ENCODE measurements at places on chromosomes 12 and 14.

DNA sequence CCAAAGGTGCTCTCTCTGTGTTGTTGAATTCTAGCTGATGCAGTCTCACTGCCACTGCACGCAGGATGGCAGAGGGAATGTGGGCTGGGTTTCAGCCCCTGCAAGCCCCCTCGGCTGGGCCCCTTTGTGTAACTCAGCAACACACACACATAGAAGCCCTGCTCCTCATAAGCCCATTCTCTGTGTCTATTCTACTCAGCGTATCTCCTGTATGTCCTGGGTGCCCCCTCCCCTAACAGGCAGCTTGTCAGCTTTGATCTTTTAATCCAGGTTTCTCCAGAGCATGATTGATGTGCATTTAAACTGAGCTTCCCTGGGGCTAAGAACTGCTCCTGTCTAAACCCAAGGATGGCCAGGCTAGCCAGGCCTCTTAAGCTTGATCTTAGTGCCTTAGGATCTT, 43.0 kb downstream of the SRRM4 start:
- no peak for DNase-seq

DNA sequence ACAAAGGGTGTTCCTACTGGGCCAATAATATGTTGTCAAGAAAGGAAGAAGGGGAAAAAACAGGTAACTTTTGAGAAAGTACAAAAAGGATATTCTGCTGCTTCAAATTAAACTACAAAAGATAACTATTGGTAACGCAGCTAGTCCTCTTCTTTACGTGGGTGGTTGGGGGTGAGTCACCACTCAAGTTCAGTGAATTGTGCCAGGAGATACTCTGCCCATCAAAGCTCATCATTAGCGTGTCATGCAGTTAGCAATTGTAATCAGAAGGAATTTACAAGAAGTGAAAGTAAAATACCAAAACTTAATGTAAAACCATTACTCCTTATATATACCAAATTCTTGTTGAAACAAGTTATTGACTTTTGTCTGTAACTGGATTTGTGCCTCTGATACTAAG, 342.0 kb downstream of the NPAS3 start:
- no peak for DNase-seq

GRCh38 chr14:50533806-50534205, 1.4 kb upstream of the MAP4K5 start:
- DNase-seq, result no peak

DNA sequence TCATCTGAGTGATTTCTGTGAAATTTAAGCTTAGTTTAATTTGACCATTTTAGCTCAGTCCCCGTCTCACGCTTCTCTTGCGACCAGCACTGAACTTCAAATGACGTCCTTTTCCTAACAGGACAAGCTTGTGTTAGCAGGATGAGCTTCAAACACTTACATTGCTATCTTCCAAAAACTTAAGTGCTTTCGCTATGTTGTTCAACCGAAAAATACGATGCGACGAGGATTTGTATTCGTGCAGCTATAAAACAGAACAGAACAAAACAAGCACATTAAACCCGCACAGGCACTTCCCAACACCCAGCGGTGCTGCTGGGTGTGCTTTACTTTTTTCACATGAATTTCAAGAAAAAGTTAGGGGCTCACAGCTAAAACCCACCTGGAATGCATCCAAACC, 64.2 kb upstream of the DICER1 start:
- DNase-seq, result no peak

- no peak for DNase-seq
These were observed 4.7 kb upstream of the TMEM229B start for GRCh38 chr14:67493092-67493717.

DNA sequence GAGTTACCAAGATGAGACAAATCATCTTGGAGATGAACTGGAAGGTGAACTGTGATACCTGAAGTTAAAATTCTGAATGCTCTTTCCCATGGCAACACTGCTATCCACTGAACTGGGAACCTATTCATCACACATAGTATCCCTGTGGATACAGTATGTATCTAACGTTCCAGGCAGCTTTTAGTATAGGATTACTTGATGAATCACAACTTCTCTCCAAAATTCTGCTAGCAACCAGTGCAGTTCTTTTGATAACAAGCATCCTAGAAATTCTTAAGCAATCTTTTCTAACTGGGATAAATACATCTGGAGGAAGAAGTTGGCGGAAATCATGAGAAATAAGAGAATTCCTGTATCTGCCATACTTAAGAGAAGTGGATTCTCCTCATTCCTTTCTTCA, 66.4 kb downstream of the PAWR start:
- DNase-seq, result no peak

DNA sequence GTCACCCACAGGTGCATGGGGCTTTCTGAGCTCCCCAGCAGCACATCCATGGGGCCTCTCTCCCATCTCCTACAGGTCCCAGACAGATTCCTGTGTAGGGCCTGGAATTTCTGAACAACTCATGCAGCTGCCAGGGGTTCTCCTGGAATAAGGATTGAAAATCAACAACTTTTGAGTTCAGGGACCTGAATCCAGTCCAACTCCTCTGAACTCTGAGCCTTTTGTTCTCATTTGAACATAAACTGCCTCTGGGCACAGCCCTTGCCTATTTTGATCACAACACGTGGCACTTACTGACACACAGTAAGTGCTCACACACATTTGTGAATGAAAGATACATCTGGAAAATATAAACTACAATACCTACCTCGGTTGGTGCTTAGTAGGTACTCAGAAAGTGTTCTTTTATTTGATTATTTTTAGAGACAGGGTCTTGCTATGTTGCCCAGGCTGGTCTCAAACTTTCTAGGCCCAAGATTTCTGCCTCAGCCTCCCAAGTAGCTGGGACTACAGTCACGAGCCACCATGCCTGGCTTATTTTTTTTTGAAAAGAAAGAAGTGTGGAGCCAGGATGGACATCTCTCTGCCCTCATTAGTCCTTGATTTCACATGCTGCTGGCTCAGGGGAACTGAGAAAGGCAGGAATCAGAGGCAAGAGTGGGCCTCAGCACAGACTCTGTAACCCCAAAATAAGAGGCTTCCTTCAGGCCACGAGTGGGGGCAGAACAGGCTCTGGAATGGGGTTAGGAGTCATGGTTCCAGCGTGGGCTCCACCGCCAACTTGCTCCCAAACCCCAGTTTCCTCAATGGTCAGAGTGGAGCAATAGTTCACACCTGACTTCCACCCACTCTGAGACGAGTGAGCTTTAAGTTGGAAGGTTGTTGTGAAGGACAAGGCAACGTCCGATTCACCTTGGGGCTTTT, 27.0 kb downstream of the SYNE3 start:
- DNase-seq, result no peak

DNA sequence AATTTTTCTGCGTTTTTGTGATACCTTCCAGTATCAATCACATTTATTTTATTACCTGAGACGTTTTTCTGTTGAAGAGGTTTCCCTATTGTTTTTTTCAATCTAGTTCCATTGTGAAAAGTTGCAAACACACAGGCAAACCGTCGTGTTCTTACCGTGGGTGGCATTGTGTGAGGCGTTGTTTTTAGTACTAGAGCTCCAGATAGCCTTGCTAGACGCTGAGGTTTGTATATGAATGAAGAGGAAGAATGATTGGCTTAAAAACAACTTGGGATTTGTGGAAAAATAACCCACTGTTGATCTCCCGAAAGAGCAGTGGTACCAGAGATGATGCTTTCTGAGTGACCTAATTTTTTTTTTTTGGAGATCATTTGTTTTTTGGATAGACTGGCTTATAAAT, 1.0 kb downstream of the SOCS4 start:
- DNase-seq, result no peak

- no peak for DNase-seq
These were observed 6.2 kb upstream of the KSR2 start for GRCh38 chr12:117975006-117975405.

DNA sequence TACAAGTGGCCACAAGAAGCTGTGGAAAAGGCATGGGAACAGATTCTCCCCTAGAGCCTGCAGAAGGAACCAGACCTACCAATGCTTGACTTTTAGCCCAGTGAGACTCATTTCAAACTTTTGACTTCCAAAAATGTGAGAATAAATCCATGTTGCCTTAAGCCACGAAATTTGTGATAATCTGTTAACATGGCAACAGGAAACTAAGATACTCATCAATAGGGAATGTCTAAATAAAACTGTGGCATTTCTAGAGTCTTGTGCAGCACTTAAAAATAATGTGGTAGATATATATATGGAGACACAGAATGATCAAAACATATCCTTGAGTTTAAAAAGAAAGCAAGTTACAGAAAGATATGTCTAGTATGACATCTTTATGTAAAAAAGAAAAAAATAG, 12.0 kb downstream of the HECTD4 start:
- no peak for DNase-seq

- DNase-seq, result no peak
These were observed 183.3 kb downstream of the SSPN start for GRCh38 chr12:26378711-26379110.

DNA sequence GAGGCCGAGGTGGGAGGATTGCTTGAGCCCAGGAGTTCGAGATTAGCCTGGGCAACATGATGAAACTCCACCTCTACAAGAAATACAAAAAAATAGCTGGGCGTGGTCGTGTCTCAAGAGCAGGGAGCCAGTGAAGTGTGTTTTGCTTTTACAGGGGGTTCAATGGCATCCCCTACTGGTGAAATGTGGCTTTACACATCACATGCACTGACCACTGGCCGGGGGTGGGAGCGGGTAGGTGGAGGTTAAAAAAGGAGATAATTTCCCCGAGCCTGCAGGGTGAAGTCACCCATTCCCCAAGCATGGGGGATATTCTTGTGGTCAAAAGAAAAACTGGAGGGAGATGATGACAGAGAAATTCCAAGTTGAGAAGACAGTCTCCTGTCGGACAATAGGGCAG, 63.6 kb upstream of the PWP1 start:
- no peak for DNase-seq
